ENCODE measurements at places on chromosomes 1 and 21.

GRCh38 chr1:41481109-41481775, 3.2 kb downstream of the EDN2 start:
- DNase-seq = no peak

DNA sequence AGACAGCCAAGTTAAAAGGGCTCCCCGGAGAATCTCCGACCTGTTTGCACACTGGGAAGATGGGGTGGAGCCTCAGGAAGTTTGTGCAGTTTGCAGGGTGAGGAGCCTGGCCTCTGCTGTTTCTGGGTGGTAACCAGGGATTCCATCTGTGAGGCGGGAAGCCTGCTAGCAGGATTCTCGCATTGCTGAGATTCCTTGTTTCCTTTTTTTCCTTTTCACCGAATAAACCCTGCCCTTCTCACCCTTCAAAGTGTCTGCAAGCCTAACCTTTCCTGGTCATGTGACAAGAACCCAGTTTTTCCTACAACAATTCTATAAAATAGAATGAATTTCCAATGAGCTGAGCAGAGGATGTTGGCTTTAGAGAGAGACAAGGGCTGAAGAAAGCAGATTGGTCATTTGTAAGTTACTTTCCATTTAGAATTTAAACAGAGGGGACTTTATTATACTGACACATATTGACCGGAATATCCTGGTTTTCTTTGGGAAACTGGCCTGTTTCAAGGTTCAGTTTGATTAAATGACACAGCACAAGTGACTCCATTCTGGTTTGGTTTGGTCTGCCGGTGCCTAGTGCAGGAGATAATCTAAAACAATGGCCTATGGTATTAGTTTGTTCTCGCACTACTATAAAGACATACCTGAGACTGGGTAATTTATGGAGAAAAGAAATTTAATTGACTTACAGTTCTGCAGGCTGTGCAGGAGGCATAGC, 48.7 kb upstream of the DNAH14 start:
- no peak for DNase-seq

DNA sequence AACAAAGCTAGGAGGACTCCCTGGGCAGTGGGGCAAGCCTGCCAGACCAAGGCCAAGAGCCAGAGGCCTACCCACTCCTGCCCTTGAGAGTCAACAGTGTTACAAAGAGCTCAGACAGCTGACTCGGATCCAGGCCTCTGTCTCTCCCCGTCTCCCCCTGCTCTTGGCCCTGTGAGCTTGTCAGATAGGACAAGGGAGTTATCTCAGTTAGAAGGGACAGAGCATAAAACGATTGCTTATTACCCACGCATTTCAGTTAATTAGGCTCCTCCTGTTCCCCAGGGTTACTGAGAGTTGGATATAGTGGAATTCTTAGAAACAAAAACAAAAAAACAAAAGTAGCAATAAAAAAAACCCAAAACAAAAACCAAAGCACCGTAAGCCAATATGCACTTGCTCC, 1.3 kb downstream of the SLC41A1 start:
- no peak for DNase-seq

- DNase-seq = no peak
These were observed 50.7 kb downstream of the UBE2T start for GRCh38 chr1:202291001-202291400.

All from skeletal muscle cell (primary cell).